ENCODE measurements at places on chromosomes 12 and 14. TPM values are rescaled to one million over a fixed set of nuclear protein-coding genes. Genes with fewer than 3 reads are reported as not detected.

The ATP23 gene
- 6.1 TPM for total RNA-seq

The NUDT4 gene
- 148 TPM for total RNA-seq

The ANKRD33 gene
- not detected for total RNA-seq

The NXPH4 gene
- total RNA-seq, result 0.82 TPM

The TAS2R8 gene
- total RNA-seq, result under 0.01 TPM

The PZP gene
- under 0.01 TPM for total RNA-seq

The KLHL33 gene
- under 0.01 TPM for total RNA-seq

The CCDC197 gene
- not detected for total RNA-seq

The M6PR gene
- 97.4 TPM for total RNA-seq

The TAS2R19 gene
- 6.9 TPM for total RNA-seq

The MAP1LC3B2 gene
- 0.82 TPM for total RNA-seq

The MMP17 gene
- 38.7 TPM for total RNA-seq

The OSBPL8 gene
- total RNA-seq, result 150 TPM

The HELB gene
- 3.3 TPM for total RNA-seq

The SIX1 gene
- 0.41 TPM for total RNA-seq

The GYS2 gene
- total RNA-seq, result not detected

The MMP14 gene
- 6.9 TPM for total RNA-seq

The PTPRR gene
- 16.7 TPM for total RNA-seq

The LALBA gene
- not detected for total RNA-seq

The ARHGEF25 gene
- 38.3 TPM for total RNA-seq

The TAS2R31 gene
- 7.3 TPM for total RNA-seq

The NKX2-1 gene
- 0.82 TPM for total RNA-seq

The PPTC7 gene
- 8.2 TPM for total RNA-seq

The NOP9 gene
- 22.8 TPM for total RNA-seq

The HHIPL1 gene
- 5.3 TPM for total RNA-seq

The SYNE3 gene
- 1.2 TPM for total RNA-seq

The SDS gene
- total RNA-seq, result not detected

The SBNO1 gene
- total RNA-seq, result 43.2 TPM

The ADAMTS20 gene
- total RNA-seq, result 0.41 TPM

The CLEC4D gene
- total RNA-seq, result under 0.01 TPM

The PIP4K2C gene
- total RNA-seq, result 11.0 TPM

The NTN4 gene
- total RNA-seq, result 60.3 TPM

The LYZ gene
- 4.9 TPM for total RNA-seq

The GPR84 gene
- not detected for total RNA-seq

The NPAS3 gene
- total RNA-seq, result 22.0 TPM

The SYNDIG1L gene
- 6.9 TPM for total RNA-seq

The EMP1 gene
- 2.4 TPM for total RNA-seq

The RIPK3 gene
- under 0.01 TPM for total RNA-seq

The CLEC6A gene
- not detected for total RNA-seq

The CLEC1B gene
- not detected for total RNA-seq

The ACSM4 gene
- total RNA-seq, result not detected

The TMEM117 gene
- 9.8 TPM for total RNA-seq

The SLC7A7 gene
- total RNA-seq, result 2.0 TPM

The TIGAR gene
- 4.1 TPM for total RNA-seq

The ARHGEF40 gene
- 11.4 TPM for total RNA-seq

The SCN8A gene
- total RNA-seq, result 46.1 TPM

The OTOGL gene
- total RNA-seq, result 0.41 TPM

The KRT80 gene
- total RNA-seq, result not detected

The GPN3 gene
- 21.6 TPM for total RNA-seq
